ENCODE measurements at places on chromosomes 2 and 18.
A peak's percentile ranks its signal among the peaks of the same experiment; 100 is the strongest.

DNA sequence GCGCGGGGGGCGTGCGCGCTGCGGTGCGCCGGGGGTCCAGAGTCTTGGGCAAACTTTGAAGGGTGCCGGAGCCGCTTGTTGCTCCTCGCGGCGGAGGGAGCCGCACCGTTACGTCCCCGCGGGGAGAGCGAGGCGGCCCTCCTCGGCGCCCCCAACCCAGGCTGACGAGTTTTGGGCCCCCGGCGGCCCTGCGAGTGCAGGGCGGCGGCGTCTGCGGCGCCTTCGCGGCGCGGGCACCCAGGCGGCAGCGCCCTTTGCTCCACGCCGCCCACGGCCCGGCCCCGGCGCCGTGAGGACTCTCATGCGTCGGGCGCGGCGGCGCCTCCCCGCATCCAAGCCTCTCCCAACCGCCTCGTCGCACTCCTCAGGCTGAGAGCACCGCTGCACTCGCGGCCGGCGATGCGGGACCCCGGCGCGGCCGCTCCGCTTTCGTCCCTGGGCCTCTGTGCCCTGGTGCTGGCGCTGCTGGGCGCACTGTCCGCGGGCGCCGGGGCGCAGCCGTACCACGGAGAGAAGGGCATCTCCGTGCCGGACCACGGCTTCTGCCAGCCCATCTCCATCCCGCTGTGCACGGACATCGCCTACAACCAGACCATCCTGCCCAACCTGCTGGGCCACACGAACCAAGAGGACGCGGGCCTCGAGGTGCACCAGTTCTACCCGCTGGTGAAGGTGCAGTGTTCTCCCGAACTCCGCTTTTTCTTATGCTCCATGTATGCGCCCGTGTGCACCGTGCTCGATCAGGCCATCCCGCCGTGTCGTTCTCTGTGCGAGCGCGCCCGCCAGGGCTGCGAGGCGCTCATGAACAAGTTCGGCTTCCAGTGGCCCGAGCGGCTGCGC, 814 bp downstream of the FZD7 start:
- DNase-seq, result peak; percentile 35

DNA sequence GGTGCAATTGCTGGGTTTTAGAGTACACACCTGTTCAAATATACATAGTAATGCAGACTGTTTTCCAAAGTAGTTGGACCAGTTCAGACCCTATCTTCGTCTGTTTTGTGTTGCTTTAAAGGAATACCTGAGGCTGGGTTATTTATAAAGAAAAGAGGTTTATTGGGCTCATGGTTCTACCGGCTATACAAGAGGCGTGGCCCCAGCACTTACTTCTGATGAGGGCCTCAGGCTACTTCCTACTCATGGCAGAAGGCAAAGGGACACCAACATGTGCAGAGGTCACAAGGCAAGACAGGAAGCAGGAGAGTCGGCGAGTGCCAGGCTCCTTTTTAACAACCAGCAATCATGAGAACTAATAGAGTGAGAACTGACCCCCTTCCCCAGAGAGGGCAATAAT, 21.9 kb upstream of the EMILIN2 start:
- no peak for DNase-seq

GRCh38 chr18:8562919-8563318, 46.3 kb upstream of the RAB12 start:
- no peak for DNase-seq

- no peak for DNase-seq
Observed at GRCh38 chr18:54260396-54261072, 8.8 kb upstream of the POLI start.

- DNase-seq, result no peak
Observed at GRCh38 chr2:226304308-226304707, 495.3 kb downstream of the IRS1 start.

- DNase-seq, result no peak
Observed at GRCh38 chr2:226983895-226984749, 148.3 kb downstream of the RHBDD1 start.

DNA sequence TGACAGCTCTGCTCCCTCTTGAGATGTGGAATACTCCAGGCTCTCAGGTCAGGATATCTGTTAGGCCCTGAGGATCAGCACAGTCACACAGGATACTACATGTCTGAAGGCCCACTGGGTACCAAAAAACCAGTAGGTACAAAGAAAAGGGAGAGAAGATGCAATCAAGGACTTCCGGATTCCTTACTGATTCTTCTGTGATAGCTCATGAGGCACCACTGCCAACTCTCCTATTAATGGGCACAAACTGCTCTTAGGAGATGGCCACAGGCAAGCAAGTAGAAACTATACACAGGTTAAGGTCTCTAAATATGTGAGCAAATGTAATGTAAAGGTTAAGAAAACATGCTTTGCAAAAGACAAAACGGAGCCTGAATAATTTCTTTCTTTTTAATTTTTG, 3.5 kb downstream of the TMEM127 start:
- no peak for DNase-seq

DNA sequence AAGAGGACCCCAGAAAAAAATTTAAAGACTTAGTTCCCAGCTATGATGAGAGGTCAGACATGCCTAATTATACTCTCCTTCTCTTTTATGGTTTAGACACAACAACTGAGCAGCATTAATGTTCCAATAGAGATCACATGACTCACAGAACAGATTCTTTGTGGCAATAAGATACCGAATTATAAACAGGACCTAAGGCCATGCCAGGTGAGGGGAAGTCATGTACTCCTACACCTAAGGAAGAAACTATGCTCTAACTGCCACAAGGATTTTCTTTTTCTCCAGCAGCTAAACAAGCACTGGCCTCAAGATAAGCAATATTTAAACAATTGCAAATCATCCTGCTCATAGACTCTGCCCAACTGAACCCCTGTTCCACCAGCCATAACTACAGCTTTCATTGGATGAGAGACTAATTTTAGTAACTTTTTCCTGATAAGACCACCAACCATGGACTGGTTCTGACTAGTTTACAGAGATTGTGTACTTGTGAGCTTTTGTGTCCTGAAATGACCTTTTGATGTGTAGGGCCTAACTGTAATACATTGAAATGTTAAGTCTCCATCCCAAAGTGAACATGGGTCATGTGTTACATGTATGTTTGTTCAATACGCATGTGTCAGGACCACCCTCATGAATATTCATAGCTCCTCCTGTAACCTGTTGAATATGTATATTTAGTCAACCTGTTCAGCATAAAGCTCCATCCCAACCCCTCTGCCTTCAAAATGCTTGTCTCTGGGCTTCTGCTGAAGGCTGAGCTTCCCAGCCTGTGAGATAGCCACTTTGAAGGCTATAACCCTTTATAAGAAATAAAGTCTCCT, 21.6 kb upstream of the NFE2L2 start:
- DNase-seq, result no peak

- no peak for DNase-seq
Observed at GRCh38 chr18:35934891-35935290, 37.6 kb upstream of the RMP24 start.
